Stimulated activated CD8-positive, alpha-beta memory T cell treated with anti-CD3 and anti-CD28 coated beads, Interleukin-4, amount 100 ng/mL, for 24 hours (primary cell): ENCODE measurements at places on chromosomes 13 and 19.

- DNase-seq: no peak
These were observed 16.7 kb downstream of the SYDE1 start for GRCh38 chr19:15123900-15124299.

GRCh38 chr19:13884726-13885591, 8.0 kb downstream of the NANOS3 start:
- DNase-seq: no peak

DNA sequence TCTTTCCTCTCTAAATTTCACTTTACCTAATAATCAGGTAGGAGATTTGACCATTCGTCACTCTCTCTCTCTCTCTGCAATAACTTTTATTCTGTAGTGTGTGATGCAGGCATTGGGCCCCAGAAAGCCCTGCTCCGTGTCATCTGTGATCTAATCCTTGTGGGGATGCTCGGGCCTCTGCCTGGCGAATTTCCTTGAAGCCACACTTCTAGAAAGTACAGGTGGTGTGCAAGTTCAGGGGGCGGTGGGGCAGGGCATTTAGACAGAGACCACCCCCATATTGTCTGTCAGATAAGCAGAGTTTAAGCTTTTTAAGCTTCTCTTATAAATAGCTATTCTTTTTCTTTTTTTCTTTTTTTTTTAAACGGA, 53.4 kb upstream of the GPR12 start:
- DNase-seq: no peak

GRCh38 chr19:39389631-39390414, 1.1 kb downstream of the PAF1 start:
- DNase-seq: no peak

GRCh38 chr19:31591258-31591657, 242.0 kb upstream of the TSHZ3 start:
- no peak for DNase-seq

DNA sequence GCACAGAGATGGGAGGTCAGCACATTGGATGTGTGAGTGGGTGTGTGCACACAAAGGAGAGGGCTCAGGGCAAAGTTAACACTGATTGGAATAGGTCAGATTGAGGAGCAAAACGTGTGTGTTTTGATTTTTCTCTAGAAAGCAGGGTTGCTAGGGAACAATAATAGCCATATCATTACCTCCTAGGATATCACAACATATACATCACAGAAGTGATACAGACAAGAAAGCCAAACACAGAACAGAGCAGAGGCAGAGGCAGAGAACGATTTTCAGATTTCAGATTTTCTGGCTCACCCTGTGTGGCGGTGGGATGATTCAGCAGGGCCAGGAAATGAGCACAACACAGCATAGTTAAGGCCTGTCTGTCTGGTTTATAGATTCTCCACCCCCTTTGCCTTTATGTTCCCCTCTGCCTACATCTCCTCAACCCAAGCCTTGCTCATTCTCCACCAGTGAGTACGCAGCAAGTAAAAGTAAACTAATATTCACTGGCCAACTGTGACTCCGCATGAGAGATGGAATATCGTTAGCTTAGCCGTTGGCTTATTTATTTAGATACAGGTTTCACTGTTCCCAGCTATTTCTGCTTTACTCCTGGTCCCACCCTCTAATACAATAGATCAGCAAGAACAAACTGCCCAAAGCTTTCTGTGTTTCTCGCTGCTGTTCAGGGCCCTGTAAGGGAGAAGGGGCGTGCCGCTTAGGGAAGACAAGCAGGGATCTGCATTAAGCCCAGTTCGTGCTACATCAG, 182.7 kb upstream of the TSC22D1 start:
- no peak for DNase-seq

DNA sequence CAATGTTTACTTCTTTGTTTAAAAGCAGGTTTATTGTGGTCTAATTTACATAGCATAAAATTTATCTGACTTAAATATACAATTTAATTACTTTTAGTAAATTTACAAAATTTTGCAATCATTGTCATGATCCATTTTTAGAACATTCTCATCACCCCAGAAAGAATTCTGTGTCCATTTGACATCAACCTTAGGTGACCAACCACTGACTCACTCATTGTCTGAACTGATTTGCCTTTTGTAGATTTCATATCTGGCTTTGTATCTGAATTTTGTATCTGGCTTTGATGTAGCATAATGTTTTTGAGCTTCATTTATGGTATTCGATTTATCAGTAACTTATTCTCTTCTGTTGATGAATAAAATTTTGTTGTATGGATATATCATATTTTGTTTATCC, 40.4 kb downstream of the EDNRB start:
- DNase-seq: no peak

DNA sequence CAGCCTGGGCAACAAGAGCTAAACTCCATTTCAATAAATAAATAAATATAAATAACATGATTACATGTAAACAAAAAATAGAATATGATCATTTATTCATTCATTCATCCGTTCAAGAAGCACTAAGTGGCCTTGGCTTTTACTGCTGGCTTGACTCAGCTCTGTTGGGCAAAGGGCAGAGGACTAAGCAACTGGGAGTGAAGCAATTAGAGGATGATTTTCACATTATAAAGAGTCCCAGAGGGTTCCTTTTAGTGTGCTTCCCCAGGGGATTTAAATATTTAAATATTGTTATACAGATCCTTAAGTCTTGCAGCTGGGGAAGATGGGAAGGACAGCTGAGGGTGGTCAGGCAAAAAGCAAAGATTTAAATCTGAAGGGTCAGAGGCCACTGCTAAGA, 34.9 kb upstream of the FLT1 start:
- no peak for DNase-seq

- DNase-seq: no peak
These were observed 6.8 kb upstream of the SLC7A9 start for GRCh38 chr19:32876236-32876918.

DNA sequence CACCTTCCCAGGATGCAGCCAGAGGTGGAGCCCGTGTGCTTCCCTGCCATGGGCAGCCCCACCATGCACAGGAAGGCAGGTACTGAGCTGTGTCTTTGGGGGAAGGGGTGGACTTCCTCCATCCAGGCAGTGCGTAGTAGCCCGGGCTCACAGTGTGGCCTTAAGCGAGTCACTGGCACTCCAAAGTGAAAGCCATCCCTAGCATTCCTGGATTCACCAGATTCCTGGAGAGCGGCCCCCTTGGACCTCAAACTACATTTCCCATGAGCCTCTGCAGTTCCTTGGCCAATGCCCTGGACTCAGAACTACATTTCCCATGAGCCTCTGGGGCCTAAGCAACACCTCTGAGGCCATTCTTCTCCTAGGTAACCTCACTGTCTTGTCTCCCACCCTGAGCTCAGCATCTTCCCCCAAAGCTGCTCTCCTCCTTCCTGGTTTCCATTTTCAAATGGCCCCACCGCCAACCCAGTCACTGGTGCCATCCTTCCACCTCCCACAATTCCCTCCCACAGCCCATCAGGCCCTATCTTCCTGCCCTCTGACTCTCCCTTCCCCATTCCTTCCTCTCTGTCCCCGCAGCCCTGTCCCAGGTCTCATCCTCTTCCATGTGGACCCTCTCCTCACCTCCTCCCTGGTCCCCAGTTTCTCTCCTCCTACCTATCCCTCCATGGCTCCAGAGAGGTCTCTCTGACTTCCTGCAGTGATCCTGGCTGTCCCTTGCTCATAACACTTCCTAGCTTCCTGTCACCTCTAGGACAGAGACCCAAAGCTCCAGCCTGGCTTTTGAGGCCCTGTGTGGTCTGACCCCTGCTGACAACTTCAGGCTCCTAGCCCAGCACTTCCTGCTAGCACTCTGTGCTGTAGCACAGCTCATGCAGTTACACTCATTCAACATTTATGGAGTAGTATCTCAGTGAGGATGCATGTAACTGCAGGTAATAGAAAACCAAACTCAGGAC, at the start of gene C19orf81:
C19orf81 (plus strand) TSS at position 13 of the 959 bp plus-strand sequence; CDS start at position 13, 0 bp downstream.
- no peak for DNase-seq

- DNase-seq: no peak
These were observed 49.3 kb downstream of the RCBTB2 start for GRCh38 chr13:48483575-48483974.

GRCh38 chr19:31214086-31214485, 135.2 kb downstream of the TSHZ3 start:
- DNase-seq: peak; percentile 74

- no peak for DNase-seq
These were observed 332.1 kb downstream of the HS6ST3 start for GRCh38 chr13:96422002-96422401.

GRCh38 chr13:104327211-104327610, 1261.0 kb upstream of the SLC10A2 start:
- DNase-seq: no peak

DNA sequence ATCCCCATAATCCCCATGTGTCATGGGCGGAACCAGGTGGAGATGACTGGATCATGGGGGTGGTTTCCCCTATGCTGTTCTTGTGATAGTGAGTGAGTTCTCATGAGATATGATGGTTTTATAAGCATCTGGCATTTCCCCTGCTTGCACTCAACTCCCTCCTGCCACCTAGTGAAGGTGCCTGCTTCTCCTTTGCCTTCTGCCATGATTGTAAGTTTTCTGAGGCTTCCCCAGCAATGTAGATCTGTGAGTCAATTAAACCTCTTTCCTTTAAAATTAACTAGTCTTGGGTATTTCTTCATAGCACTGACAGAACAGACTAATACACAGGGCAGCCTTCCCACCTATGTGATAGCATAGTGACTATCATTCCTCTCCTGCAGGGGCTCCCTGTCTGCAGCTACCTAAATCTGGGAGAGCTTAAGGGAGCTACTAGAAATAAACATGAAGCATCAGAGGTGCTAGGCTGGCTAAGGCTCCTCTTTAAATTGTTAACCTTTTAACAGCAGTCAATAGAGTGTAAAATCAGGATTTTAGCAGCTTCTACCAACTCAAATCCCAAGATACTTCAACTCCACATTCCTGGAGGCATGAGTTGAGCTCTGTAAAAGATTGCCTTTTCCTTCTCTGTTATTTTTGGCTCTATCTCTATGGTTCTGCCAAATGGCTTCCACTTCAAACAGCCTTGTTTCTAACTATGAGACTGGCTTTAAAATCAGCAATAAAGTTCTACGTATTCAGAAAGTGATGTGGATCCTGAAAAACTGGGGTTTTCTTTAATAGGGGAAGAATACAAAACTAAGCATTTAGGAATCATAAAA, 112.3 kb downstream of the VWA8 start:
- DNase-seq: no peak

DNA sequence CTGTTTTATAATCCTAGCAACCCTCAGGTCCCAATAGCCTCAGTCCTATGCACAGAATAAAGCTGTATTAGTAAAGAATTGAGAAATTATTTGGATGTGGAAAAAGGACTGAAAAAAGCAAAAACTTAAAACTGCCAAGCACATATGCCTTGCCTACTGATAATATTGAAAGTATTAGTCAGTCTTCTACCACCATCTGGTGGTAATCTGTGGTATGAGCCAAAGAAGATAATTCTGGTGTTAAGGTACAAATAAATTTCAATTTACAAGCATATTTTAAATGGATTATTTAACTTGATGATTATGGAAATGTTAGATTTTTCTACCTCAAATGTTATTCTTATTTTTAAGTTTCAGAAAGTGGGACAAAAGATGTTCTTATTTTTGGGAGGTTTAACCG, 460.3 kb upstream of the KLHL1 start:
- no peak for DNase-seq

- DNase-seq: no peak
These were observed 65.8 kb upstream of the KPNA3 start for GRCh38 chr13:49858178-49858856.

DNA sequence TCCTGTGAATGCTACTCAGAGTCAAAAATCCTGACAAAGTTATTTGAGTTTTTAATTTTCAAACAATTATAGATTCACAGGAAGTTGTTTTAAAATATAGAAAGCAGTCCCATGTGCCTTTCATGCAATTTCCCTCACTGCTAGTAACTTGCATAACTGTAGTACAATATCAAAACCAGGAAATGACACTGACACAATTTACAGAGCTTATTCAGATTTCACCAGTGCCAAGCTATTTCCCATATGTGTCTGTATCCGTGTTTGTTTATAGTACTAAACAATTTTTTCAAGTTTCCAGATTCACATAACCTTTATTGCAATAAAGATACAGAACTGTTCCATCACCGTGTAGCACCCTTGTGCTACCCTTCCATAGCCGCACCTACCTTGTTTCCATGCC, 934.6 kb downstream of the PCDH17 start:
- DNase-seq: no peak

DNA sequence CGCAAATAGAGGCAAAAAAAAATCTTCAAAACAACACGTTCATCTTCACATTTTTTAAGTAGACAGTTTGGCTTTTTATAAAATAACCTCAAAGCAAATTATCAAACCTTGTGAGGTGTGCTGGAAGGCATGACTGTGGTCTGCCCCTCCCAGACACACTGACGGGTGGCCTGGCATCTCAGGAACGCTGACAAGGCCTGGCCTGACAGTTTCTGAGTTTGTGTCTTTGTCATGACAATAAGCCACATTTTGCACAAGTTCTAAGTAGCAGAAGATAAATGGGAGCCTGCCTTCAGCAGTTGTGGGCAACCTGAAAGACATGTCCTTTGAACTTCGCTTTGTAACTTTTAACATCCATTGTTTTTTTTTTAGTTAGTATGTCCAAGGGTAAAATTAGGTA, 38.5 kb downstream of the SOX21 start:
- no peak for DNase-seq

- no peak for DNase-seq
These were observed 26.5 kb upstream of the FOXO1 start for GRCh38 chr13:40692946-40693345.

- DNase-seq: no peak
These were observed 5.5 kb upstream of the ECH1 start for GRCh38 chr19:38836983-38837626.

GRCh38 chr13:39538816-39539790, 63.9 kb downstream of the LHFPL6 start:
- DNase-seq: no peak

DNA sequence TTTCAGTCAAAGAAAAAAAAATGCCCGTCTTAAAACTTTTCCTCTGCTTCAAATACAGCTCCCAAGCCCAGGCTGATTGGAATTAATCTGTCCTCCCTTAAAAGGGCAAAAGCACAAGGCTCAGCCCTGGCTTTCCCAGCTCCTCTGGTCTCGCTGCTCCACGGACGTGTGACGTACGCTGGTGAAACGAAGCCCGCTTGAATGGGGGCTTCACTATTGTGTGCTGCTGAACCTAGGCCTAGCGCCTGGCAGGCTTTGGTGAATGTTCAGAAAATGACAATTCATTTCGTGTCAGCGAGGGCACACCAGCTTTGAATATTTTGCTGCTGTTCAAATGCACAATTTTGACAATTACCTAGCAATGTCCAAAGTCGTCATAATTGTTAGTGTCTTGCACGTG, 615 bp upstream of the ZNF135 start:
- DNase-seq: no peak

- DNase-seq: no peak
These were observed 1397.4 kb upstream of the SPRY2 start for GRCh38 chr13:81738364-81738763.

- DNase-seq: peak; percentile 53
These were observed 24.1 kb upstream of the ASPDH start for GRCh38 chr19:50537769-50538230.

DNA sequence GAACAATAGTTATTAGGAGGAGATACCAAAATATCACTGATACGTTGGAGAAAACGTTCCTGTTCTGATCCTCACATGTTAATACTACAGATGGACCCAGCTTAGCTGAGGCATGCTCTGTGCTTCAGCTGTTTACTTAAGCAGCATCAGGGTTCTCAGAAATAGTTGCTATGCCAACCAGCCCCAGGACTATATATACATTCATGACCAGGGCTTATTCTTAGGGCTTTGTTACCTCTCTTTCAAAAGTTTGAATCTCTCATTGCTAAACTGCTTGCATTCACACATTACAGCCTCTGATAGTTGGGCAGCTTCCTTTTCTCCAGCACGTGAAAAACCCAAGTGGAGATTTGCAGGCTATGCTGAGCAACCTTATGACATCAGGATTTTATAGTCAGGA, 800.4 kb downstream of the DIAPH3 start:
- DNase-seq: no peak

GRCh38 chr19:49685845-49686332, 3.5 kb upstream of the ADM5 start:
- DNase-seq: no peak
